Activated naive CD8-positive, alpha-beta T cell treated with anti-CD3 and anti-CD28 coated beads, Interleukin-2, amount 50 U/mL, for 24 hours (primary cell): ENCODE measurements at places on chromosomes 3 and 15.
A peak's percentile ranks its signal among the peaks of the same experiment; 100 is the strongest.

DNA sequence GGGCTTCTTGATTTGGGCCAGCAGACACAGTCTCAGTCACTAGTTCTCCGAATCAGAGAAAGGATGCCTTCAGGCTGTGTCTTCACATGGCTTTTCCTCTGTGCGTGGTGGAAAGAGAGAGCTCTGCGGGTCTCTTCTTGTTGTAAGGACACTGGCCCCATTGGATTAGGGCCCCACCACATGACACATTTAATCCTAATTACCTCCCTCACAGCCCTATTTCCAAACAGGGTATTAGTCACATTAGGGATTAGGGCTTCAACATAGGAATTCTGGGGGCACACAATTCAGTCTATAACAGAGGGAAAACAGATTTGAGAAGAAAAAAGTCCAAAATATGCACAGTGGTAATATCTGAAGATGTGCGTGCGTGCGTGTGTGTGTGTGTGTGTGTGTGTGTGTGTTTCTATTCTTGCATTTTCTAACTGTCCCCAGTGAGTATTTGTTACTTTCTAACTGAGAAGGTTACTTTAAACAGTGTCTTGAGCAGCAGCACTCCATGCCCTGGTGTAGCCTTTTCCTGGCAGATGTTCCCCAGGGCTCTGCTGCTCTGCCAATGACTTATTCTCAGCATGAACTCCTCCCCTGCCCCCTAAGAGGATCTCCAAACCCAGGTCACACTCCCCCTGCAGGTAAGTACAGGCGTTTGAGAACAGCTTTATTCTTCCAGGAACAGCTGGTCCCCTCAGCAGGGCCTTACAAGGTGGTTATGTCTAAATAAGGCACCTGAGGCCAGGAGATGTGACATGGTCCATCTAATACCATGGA is 72.9 kb downstream of the RPL39L start:
- DNase-seq = peak; percentile 36

DNA sequence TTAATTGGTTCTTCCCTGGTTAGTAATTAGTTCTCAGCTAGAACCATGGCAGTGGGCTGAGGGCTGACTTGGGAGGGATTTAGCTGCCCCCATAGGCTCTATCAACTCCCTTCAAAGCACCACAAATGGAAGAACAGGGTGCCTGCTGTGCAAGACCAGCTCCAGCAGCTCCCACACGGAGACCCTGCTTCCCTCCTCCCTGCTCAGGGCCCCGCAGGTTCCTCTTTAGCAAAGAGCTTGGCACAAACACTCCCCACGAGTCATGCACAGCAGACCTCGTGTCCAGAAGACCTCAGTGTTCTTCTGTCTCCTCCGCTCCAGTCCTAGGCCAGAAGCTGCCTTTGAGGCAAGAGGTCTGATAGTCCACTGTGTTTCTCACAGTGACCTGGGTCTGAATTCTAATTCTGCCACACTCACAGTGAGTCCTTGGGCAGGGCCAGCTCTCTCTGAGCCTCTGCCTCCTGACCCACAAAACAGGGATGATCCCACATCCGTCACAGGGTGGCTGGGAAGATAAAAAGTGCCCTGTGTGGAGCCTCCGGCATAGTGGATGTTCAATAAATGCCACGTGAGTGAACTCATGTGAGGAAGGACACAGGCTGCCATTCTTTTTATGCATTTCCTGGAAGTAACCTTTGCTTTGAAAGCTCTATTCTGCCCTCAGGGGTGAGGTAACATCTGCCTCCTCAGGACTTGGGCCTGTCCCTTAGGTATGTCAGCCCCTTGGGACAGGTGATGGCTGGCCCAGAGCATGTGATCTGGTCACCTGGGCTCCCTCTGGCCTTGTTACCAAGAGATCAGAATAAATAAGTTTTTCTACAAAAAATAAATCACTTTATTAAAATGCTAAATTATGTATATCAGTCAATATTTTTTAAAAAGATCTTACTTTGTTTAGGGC is 7.6 kb downstream of the RAB6B start:
- DNase-seq = no peak

DNA sequence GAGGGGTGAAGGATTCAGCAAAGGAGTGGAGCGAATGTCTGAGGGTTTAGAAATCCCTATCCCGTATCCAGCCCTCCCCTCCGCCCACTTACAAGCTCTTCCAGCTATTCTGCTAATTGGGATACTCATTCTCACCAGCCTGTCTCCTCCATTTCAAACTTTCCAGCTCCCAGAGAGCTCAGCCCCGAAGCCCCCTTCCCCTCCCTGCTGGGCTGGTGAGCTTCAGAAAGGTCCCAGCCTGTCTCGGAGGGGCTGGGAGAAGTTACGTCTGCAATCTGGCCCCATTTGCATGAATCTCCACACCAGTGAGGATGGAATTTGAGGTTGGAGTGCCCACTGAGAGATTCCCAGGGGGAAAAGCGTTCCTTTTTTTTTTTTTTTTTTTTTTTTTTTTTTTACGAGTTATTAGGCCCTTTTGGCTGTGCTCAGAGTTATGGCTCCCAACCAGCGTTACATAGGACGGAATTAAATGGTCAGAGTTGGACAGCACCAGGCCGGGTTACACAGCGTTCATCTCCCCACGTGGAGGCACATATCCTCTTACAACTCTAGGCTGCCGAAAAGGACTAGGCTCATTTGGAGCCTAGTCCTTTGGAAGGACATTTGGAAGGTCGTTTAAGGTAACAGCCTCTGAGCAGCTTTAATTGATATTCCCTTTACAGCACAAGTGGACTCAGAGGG is 34.6 kb downstream of the FGD5 start:
- DNase-seq = no peak

- DNase-seq = no peak
Measured at GRCh38 chr3:136831461-136831860, 12.5 kb downstream of the SLC35G2 start.

DNA sequence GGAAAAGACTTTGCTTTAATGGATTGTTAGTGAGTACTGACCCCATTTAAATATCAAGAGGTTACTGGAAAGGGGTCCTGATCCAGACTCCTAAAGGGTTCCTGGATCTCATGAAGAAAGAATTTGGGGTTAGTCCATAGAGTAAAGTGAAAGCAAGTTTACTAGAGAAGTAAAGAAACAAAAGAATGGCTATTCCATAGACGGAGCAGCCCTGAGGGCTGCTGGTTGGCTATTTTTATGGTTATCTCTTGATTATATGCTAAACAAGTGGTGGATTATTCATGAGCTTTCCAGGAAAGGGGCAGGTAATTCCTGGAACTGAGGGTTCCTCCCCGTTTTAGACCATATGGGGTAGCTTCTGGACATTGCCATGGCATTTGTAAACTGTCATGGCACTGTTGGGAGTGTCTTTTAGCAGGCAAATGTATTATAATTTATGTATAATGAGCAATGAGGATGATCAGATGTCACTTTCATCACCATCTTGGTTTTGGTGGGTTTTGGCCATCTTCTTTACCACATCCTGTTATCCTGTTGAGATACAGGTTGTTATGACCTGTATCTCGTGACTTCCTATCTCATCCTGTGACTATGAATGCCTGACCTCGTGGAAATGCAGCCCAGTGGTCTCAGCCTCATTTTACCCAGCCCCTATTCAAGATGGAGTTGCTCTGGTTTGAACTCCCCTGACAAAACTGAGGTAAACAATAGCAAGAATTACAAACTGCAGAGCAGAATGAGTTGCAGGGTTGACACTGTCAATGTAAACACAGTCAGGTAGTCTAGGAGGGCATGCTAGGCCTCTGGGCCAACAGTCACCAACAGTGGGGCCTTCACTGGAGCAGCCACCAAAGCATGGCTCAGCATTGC is 10.3 kb upstream of the GPR160 start:
- DNase-seq = no peak

DNA sequence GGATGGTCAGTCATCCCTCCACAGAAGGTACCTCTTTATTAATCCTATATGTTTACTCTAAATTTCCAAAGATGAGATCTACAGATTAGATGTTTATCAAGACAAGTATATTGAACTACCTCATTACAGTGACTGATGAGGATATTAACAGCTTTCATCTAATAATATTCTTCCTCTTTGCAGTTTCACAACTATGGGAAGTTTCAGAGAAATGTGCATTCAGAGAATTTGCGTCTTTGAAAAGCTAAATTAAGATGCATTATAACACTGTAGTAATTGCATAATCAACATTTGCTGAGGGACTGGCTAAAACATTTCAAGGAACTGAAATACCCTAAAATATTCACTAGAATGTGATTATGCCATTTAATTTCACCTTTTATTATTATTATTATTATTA is 46.7 kb downstream of the MCF2L2 start:
- DNase-seq = no peak

DNA sequence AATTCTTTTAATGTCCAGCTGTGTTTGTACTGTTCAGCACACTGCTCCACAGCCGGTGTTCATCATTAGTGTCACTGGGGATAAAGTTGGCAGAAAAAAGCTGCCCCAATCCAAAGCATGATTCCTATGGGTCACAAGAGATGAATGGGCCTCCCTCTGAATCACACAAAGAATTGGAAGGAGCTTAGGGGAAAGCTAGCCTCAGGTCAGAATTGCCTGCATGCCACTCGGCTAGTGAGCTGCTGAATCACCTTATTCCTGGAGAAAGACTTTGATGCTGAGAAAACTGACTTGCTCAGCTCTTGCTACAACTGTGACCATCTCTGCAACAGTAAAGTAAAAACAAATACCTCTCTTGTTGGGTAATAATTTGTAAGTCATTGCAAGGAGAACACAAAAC is 3.5 kb downstream of the CCK start:
- DNase-seq = no peak

DNA sequence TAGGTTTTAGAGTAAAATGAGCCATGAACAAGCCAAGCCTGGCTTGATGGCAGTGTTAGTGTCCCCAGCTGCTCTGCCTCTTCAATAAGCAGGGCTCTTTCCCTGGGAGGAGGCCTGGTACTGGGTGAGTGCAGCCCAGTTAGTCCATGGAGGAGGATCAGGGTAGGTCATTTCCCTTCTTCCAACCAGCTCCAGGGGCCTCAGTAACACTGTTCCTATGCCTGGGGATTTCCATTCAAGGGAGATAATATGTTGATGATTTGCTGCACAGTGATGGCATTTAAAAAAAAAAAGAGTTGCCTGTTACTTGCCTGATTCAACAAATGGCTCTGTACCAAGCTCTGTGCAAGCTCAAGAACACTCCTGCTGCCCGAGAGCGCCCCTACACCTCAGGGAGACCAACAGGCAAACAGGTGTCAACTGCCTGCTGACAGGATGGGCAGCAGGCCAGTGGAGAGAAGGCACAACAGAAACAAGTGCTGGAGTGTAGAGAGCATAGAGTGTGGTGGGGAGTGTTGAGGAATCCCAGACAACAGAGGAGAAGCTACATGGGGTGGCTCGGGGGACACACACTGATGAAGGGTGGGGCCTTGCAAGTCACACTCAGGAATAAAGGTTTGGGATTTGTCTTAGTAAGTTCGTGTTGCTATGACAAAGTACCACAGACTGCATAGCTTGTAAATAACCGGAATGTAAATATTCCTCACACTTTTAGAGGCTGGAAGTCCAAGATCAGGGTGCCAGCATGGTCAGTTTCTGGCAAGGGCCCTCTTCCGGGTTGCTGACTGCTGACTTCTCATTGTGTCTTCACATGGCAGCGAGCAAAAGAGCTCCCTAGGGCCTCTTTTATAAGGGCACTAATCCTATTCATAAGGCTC is 78.6 kb upstream of the PXYLP1 start:
- DNase-seq = no peak

- DNase-seq = no peak
Measured at GRCh38 chr3:25119682-25120081, 308.4 kb upstream of the RARB start.

DNA sequence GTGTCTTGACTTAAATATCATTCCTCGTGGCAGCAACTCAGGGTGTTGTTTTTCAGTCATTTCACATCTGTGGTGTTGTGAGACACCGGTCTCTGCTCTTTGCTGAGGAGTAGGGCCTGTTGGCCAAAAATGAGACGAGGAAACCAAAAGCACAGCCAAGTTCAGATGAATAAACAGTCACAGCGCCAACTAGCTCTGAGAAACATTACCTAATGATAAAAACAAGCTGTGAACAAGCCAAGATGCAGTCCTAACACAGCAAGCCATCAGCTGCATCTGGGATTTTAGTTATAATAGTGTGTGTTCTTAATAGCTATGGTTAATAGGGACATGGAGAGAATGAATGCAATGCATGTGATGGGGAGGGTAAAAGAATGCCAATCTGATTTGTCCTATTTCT is 843.4 kb upstream of the DPPA4 start:
- no peak for DNase-seq

GRCh38 chr3:100754563-100755334 is 45.5 kb downstream of the TFG start:
- DNase-seq = no peak

GRCh38 chr3:179949412-179949811 is 87.3 kb downstream of the PEX5L start:
- no peak for DNase-seq

- no peak for DNase-seq
Measured at GRCh38 chr15:41957021-41957897, 15.1 kb downstream of the EHD4 start.

DNA sequence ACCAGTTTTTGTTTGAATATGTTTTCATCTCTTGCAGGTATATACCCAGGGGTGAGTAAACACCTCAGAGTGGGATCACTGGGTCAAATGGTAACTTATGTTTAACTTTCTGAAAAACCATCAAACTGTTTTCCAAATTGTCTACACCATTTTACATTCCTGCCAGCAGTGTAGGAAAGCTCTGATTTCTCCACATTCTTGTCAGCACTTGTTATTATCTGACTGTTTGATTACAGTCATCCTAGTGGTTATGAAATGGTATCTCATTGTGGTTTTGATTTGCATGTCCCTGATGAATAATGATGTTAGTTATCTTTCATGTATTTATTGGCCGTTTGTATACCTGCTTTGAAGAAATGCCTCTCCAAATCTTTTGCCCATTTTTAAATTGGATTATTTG is 13.8 kb downstream of the FSD2 start:
- DNase-seq = no peak

- peak; percentile 28 for DNase-seq
Measured at GRCh38 chr15:82047453-82048400, 1.9 kb upstream of the MEX3B start.

DNA sequence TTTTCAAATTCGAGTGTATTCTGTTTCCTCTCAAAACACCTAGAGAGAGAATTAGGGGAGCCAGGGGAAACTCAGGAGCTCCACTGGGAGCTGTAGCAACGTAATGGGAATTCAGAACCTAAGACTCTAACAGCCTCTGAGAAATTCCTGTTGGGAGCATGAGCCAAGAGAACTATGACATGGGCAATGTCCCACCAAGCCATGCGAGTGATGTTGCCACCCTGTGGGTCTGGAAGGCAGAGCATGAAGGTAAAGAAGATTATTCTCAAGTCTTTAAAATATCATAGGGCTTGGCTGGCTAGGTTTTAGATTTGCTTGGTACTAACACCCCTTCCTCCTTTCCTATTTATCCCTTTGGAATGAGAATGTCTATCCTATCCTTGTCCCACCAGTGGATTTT is 392.6 kb upstream of the ADAMTS9 start:
- DNase-seq = no peak

- no peak for DNase-seq
Measured at GRCh38 chr15:101038327-101039003, 119.3 kb downstream of the LRRK1 start.

GRCh38 chr3:97264180-97264579 is 449.8 kb downstream of the EPHA6 start:
- no peak for DNase-seq
